Activated T-helper 2 cell treated with anti-CD3 and anti-CD28 coated beads, Interferon-gamma antibody, Interleukin-2, Interleukin-4, amounts not matched to agents 10 μg/mL and 5 μg/mL and 100 μg/mL, durations not matched to agents 14 hours and 24 hours and 36 hours (primary cell): ENCODE measurements at places on chromosomes 11 and 22. TPM values are rescaled to one million over a fixed set of nuclear protein-coding genes. Genes with fewer than 3 reads are reported as not detected.

DNA sequence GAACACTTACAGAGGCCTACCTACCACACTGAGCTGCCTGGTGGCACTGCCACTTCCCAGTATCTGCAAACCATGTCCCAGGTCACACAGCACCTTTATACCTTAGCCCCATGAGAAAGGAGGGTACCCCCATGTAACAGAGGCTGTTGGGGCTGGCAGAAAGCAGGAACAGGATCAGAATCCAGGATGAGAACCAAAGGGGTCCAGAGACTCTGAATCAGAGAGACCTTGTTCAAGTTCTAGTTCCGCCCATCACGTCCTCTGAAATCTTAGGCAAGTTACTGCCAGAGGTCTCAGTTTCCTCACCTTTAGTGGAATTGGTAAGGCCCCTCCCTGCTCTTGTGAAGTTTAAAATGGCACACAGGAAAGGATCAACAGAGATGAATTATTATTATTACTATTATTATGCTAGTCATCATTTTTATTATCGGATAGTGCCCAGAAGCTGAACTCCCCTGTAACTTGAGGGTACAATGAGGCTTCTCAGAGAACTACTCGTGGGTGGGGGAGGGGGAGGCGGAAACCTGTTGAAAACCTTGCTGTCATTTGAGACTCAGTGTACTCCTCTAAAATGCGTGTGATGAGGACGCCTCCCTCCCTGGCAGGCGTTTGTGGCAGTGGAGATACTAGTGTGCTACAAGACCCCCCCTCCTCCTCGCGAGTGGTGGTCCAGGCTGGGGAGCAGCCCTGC lies 9.3 kb downstream of the SELENOM start:
- DNase-seq, result no peak

Gene TSPAN18
- 0.87 and 1.1 TPM in 2 replicates for total RNA-seq

- no peak for DNase-seq
Measured at GRCh38 chr11:6129635-6130034, 22.2 kb downstream of the OR56B4 start.

Gene THAP7
- total RNA-seq, result 25.8 and 25.9 TPM in 2 replicates

DNA sequence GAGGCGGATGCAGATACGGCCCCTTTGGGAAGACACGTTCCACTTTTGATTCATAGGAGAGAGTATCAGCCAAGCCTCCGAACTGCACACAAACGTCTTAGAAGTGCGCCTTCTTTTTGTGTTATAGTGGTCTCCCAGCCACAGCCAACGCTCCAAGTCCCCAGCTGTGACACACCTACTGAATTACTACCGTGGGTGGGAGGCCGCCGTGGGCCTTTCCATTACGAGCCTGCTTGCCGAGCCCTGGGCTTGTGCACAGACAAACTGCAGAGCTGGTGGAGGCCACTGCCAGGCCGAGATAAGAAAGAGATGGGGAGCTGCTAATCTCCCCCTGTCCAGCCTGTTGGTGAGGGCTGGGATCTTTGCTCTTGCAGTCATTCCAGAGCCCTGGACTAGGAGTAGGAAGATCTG lies 761 bp downstream of the HMBS start:
- DNase-seq, result no peak

DNA sequence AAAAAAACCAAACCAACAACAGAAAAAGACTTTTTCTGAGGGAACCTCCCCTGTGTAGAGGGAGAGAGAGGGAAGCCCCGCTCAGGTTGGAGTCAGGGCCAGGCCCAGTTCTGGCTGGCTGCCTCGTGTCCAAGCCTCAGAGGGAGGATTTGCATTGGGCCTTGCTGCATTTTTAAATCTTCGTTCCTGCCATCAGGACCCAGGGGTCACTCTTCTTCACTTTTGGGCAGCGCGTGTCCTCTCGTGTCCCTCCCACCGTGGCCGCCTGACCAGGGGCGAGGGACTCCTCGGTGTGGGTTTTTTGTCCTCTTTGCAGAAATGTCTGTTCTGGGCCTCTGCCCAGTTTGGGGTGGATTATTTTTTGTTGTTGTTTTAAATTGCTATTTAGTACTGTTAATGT lies 57.9 kb downstream of the LRRC74B start:
- DNase-seq, result no peak

GRCh38 chr11:15640318-15640717 lies 525.6 kb downstream of the INSC start:
- DNase-seq, result no peak

Gene CCDC15
- 3.6 and 3.7 TPM in 2 replicates for total RNA-seq

- peak; percentile 59 for DNase-seq
Measured at GRCh38 chr11:123083623-123084029, 21.7 kb upstream of the HSPA8 start.

Gene NPTXR
- total RNA-seq, result 1.4 and 1.7 TPM in 2 replicates

- no peak for DNase-seq
Measured at GRCh38 chr11:126518071-126518971, 162.8 kb downstream of the ST3GAL4 start.

Gene LRRC56
- 1.3 and 2.2 TPM in 2 replicates for total RNA-seq

Gene UPB1
- 0.09 and 0.11 TPM in 2 replicates for total RNA-seq

Gene EIF4G2
- 1,057 and 1,120 TPM in 2 replicates for total RNA-seq

Gene OR56A1
- not detected in 2 replicates for total RNA-seq

Gene RASD2
- not detected in 2 replicates for total RNA-seq

DNA sequence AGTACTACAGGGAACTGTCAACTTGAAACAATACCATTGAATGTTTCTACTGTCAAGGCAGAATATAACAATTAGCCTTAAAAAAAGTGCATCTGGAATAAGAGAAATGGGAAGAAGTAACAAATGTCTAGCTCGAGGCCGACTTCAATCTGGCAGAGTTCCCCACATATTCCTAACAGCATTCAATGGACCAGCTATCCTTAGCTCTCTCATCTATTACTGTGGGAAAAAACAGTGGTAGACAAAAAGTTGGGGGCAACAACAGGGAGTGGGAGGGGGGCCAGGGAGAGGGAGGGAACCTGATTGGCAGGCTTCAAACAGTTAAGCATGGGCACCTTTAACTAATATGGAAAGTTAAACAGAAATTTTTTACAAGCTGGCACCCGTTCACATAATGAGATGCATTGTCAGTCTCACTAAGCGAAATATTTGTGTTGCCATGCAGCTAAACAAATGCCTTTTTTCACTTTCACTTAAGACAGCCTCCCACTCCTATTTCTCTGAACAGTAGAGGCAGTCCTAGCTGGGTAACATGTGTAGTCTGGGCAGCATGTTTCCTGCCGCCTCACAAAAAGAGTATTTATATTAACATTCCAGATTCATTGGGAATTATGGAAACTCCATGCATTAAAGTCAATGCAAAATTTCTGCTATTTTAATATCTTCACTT lies 62.2 kb upstream of the SOX6 start:
- no peak for DNase-seq

DNA sequence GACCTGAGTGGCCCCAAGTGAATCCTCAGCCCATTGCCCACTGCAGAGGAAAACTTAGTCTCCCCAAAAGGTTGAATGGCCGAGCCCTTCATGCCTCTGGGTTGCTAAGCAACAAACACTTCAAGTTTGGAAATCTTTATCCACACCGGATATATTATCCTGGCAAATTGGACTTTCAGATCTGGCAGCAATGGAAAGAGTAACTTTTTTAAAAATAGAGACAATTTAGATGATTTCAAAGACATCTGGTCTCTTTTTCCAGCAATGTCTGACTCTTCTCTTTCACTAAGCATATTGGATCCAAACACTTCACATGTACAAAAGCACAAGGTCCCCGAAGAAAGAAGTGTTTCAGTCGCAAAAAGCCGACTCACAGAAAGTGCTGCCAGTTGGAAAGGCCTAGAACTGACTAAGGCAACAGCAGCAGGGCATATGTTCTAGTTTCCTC lies 505.3 kb downstream of the SOX6 start:
- no peak for DNase-seq

GRCh38 chr11:102468616-102469195 lies 16.1 kb upstream of the TMEM123 start:
- DNase-seq, result no peak
